Activated CD4-positive, alpha-beta T cell treated with anti-CD3 and anti-CD28 coated beads for 4 hours (primary cell): ENCODE measurements at places on chromosomes 3 and 15.

GRCh38 chr15:45729141-45729540 is 94.3 kb downstream of the SQOR start:
- DNase-seq: no peak

GRCh38 chr3:144663456-144664436 is 692.1 kb downstream of the DIPK2A start:
- DNase-seq: no peak

DNA sequence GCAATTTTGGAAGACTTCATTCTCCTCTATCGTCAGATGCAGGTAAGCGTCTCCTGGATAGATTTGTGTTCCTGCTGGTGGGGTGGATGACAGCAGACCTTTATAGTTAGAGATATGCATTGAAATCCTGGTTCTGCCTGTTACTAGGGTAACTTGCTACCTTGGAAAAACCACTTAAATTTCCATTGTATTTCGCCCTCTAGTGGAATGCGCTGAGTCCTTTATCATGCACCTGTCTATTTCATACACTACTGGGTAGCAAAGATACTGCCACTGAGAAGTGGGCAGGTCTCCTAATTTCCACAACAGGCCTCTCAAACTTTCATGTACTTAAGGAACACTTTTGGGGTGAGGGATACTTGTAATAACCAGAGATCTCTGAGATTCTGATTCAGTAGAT is 209.5 kb upstream of the SUCLG2 start:
- DNase-seq: no peak

GRCh38 chr15:62856466-62857246 is 185.9 kb upstream of the TPM1 start:
- DNase-seq: no peak

GRCh38 chr3:33897306-33897705 is 98.9 kb downstream of the PDCD6IP start:
- no peak for DNase-seq

DNA sequence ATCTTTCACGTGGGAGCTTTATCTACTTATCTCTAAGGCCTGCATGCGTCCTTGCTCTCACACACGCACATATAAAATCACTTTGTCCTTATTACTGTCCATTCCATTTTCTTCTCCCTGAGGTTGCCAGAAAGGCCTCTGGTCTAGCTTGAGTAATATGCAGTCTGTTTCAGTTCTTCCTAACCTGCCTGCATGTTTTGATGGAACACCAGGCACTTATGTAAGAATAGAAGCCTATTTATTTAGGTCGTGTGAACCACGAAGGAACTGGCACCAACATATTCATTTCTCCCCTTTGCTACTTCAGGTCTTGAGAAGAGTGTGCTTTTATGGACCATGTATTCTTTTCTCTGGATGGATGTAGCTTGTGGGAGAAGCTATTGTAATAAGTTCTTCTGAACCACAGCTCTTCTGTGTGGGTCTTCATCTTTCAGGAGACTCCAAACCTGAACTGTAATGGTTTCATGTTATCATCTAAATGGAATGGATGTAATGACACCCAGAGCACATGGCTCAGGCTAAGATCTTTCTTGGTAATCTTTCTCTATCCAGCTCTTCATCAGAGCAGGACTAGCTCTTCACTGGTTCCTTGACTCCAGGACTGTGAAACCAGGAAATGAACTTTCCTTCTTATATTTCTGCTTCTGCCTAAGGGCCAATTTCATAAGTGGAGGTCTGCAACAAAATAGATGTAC is 53.8 kb downstream of the UBE2E2 start:
- DNase-seq: no peak

GRCh38 chr3:129161860-129162271 is 1.0 kb upstream of the ISY1 start:
- no peak for DNase-seq

GRCh38 chr3:194687638-194688199 is 2.0 kb downstream of the FAM43A start:
- peak; percentile 73 for DNase-seq

GRCh38 chr3:195441992-195442572 is 738 bp downstream of the ACAP2 start:
- DNase-seq: peak; percentile 42

GRCh38 chr3:34687671-34688070 is 889.2 kb downstream of the PDCD6IP start:
- no peak for DNase-seq

GRCh38 chr15:69853544-69853951 is 244.2 kb downstream of the TLE3 start:
- no peak for DNase-seq

DNA sequence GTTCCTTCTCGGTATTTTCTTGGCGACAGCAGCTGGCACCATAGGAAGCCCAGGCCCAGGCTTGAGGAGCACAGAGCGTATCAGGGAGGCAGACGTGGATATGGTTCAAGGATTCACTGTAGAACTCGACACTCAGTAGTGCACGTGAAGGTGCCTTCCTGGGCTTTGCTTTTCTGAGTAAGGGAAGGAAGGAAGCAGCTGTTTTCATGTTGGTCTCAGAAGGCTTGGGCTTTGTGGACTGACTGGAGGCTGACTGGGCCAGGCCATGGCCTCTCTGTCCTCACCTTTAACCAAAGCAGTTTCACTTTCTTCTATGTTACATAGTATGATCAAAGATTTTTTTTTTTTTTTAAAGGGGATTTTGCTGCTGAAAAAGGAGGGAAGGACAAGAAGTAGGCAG is 6.9 kb upstream of the GHRL start:
- no peak for DNase-seq

- no peak for DNase-seq
These were observed 232.1 kb upstream of the CDIN1 start for GRCh38 chr15:36347272-36347858.

- DNase-seq: no peak
These were observed 3.8 kb downstream of the GOLIM4 start for GRCh38 chr3:168091941-168092340.

GRCh38 chr3:171494457-171495109 is 34.4 kb upstream of the TNIK start:
- no peak for DNase-seq
